ENCODE measurements at places on chromosomes 3 and 15.

GRCh38 chr3:132553826-132554225 is 43.2 kb upstream of the ACKR4 start:
- DNase-seq, result no peak

- no peak for DNase-seq
Observed at GRCh38 chr3:194941360-194941955, 255.8 kb downstream of the FAM43A start.

DNA sequence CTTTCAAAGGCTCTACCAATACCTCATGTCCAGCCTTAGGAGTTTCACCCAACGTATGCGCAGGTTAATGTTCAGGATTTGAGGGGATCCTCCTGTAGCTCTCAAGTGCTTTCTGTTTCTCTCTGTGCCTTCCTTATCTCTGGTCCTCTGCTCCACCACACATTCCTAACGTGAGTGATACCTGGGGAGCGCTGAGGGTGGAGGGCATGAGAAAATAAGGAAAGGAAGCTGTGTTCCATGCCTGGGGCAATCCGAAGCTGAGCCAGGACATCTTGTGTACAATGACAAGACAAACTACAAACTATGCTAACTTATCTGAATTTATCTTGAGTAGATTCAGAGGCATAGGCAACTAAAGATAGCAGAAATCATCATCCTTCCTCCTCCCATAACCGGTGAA is 136.4 kb downstream of the SST start:
- DNase-seq, result no peak

GRCh38 chr3:143000528-143000927 is 842 bp upstream of the U2SURP start:
- DNase-seq, result no peak

GRCh38 chr3:140096037-140096436 is 161.1 kb downstream of the CLSTN2 start:
- no peak for DNase-seq

- DNase-seq, result no peak
Observed at GRCh38 chr15:59203657-59204056, 3.0 kb upstream of the LDHAL6B start.

GRCh38 chr3:135915206-135915605 is 50.3 kb upstream of the PPP2R3A start:
- no peak for DNase-seq

DNA sequence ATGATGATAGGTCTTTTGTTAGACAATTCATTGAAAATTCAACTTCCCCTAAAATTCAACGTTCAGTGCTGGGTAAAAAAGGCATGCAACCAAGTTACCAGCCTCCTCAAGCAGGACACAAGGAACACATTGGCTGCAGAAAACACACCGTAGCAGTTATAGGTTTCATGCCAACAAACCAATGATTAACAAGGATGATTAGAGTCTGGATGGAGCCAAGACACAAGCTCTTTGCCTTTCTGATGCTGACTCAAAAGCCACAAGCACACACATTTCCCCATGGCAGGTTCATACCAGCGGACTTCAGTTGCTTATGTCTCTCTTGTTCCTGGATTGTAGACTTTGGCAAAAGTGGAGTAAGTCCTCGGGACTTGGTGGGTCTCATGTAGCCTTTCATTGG is 105.8 kb downstream of the DHX30 start:
- no peak for DNase-seq

DNA sequence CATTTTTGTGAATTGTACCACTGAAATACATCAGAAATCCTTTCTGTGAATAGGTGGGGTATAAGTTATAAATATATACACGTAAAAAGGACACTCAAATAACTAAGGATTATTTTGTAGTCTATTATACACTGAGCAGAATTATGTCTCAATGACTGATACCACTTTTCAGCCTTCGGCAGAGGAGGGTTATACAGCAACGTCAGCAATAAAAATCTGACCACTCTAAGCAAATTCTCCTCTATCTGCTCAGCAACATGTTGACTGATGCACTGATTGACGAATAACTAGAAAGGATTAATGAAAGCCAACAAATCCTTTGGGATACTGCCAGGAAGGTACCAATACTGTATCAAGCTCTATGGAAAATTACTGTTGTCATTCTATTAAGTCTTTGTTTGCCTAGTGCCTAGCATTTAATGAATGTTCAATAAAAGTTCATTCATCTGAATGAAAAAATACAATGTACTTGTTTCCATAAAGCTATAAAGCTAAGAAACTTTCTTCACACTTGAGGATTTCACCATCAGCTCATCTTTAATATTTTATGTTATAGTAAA is 5.2 kb downstream of the ARPP19 start:
- DNase-seq, result no peak

GRCh38 chr3:60015032-60015705 is 965.3 kb upstream of the CFAP20DC start:
- no peak for DNase-seq

DNA sequence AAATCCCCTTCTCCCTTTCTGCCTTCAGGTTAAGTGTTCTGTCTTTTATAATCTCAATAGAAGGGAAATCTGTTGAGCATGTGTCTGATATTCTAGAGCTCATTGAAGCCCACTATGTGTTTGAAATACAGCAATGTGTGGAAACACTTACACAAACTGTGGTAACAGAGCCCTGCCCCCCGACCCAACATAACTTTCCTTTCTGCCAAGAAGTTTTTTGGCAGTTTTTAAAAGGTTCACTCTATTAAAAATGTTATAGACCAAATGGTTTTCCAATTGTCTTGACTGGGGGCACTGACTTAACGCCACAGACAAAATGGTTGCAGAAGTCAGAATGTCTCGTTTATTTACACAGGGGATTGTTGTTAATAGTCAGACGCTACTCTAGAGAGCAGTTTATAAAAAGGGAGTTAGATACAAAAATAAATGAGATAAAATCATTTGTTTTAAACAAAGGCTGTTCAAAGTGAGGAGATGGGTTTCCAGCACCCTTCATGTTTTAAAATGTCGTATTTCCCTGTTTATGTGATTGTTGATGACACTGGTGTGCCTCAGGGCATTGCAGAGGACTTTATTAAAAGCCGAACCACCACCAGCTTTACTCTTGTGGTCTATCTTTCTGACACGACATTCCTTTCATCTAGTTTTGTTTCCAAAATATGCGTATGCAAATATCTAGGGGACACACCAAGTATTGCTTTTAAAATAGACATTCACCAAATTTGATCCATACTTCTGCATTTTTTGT is 26.7 kb upstream of the GREM1 start:
- DNase-seq, result no peak

GRCh38 chr3:4889896-4890295 is 89.3 kb upstream of the BHLHE40 start:
- DNase-seq, result no peak

- no peak for DNase-seq
Observed at GRCh38 chr15:78207110-78207458, 27.3 kb downstream of the ACSBG1 start.

GRCh38 chr3:172145031-172145686 is 105.8 kb downstream of the FNDC3B start:
- DNase-seq, result no peak

DNA sequence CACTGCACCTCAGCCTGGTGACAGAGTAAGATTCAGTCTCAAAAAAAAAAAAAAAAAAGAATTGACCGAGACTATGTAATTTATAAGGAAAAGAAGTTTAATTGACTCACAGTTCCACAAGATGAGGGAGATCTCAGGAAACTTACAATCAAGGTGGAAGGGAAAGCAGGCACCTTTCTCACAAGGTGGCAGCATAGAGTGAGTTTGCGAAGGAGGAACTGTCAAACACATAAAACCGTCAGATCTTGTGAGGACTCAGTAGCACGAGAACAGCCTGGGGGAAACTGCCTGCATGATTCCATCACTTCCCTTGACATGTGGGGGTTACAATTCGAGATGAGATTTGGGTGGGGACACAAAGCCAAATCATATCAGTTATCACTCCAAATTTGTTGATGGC is 380.9 kb downstream of the EDEM1 start:
- DNase-seq, result no peak

GRCh38 chr3:116034794-116035193 is 410.5 kb downstream of the LSAMP start:
- no peak for DNase-seq

DNA sequence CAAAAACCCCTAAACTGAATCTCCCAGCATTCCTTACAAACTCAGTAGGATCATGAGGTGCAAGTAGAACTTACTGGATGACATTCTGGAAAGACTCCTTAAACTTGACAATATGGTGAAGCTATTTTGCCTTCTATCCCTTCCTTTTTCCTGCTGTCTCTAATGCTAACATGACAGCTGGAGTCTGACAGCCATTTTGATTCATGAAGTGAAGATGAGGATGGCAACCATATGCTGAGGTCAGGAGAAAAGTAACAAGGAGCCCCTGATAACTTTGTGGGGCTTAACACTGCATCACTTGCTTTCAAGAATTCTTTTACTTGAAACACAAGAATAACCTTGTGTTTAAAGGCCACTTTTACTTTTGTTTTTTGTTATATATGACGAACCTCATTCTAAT is 15.0 kb upstream of the NEK10 start:
- no peak for DNase-seq

DNA sequence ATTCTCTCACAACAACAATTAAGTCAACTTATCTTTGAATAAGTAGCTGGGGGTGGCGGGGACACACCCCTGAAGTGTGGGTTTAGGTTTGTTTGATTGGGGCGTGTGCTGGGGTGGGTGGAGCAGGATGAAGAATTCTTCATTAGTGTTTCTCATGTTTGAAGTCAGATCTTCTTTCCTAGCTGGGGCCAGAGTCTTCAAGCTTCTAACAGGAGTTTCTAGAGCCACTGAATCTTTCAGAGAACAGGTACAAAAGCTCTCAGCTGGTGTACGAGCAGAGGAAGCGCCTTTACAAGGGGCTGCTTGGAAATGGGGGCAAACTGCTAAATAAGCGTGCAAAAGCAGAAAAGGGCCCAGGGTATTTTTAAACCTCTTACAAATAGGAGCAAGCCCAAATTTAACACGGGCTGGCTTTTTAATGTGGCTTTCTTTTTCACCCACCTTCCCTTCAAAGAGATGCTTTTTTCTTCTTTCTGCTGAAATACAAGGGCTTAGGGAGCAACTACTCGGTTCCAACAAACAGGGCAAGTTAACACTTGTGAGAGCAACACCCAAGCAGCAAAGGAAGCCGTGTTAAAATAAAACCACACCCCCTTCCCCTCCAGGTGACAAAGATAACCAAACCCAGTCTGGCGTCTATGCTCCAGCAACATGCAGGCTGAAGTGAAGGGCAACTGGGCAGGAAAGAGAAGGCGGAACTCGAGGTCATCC is 86.9 kb upstream of the RASGRP1 start:
- peak; percentile 49 for DNase-seq

DNA sequence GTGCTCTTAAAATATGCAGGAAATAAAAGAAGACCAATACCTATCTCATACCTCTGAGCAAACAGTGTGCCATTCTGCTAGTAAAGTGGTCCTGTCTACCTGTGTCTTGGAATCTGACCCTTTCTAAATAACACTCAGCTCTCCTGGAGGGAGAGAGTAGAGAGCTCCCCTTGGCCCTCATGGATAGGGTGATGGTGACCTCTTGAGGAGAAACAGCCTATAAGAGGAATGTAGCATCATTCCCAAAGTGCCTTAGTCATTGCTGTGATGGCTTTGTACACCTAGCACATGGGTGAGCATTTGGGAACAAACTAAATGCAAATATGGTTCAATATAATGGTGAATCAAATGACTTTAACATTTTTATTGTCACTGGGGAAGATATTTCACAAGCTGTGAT is 10.0 kb downstream of the SNTN start:
- DNase-seq, result no peak

GRCh38 chr3:125679258-125679657 is 84.0 kb upstream of the OSBPL11 start:
- DNase-seq, result no peak

GRCh38 chr15:90921887-90922286 is 10.5 kb downstream of the HDDC3 start:
- DNase-seq, result no peak

DNA sequence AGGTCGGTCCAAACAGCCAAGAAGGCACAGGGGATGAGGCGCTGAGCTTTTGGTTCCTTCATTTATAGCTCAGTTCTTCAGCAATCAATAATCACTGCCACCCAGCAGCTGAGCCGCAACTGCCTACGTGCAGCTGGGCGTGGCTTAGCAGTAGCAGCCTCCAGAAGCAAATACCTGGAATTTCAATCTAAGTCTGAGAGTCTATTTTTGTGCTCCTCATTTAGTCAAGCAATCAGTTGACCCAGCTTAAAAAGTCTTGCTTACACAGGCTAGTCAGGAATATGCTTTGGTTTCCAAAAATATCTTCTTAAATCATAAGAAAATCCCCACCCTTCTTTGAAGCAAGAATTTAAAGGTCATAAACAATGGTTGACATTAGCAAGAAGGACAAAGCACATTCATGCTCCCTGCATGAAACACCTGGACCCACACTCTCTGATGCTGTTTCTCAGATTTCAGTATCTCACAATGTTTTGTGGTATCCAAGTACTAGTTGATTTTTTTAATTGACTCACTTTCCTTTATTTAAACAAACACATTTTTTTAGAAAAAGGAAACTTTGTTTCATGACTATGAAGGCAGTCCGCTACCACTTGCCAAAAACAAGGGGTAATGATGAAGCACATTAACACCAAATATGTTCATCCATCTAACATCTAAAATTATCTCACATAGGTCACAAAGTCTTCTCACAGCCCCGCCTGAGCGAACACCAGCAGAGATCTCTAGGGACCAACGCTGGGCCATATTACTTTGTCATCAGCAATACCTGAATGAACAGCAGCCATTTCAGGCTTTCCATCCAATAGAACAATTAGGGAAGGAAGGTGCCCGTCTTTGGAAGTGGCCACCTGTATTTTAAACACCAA is 106.1 kb downstream of the OXNAD1 start:
- peak; percentile 27 for DNase-seq

DNA sequence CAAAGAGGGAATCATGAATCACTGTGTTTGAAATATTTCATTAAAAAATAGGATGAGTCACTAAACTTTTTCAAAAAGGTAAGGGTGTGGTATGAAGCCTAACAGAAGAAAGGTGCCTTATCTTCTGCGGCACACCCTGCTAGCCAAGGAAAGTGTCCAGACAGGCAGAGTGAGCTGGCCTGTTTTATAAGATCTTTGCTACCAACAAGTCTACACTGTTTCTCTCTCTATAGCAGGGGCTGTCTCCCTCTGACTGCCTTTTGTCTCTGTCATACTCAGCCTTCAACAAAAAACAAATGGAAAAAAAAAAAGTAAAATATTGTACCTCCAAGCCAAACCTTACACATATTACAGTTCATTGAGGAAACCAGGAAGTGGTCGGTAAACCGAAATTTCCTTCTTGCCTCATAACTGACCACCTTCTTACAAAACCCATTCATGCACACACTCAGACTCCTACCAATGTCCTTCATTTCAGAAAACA is 9.1 kb downstream of the ZDHHC3 start:
- DNase-seq, result no peak

Measured in T-helper 2 cell treated with Interferon-gamma antibody and Interleukin-4, amounts not matched to agents 5 μg/mL and 100 μg/mL, for 36 hours (primary cell).